ENCODE measurements at places on chromosomes 5 and 9.

DNA sequence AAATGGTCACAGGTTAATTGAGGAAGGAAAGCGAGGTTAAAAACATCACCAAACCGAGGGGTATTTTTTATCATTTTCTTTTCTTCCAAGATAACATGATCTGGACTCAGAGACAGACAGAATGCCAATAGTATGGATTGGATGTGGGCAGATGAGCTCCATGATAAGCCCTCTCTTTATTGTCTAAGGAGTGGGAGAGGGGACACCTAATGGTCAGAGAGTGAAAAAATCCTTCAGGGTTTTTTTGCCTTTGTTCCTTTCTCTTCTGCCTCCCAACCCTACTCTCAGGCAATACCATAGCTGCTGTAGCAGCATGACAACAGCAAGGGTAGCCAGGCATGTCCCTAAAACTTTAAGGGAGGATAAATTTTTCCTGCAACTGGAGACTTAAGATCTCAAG, 94.7 kb downstream of the DIRAS2 start:
- no peak for DNase-seq

DNA sequence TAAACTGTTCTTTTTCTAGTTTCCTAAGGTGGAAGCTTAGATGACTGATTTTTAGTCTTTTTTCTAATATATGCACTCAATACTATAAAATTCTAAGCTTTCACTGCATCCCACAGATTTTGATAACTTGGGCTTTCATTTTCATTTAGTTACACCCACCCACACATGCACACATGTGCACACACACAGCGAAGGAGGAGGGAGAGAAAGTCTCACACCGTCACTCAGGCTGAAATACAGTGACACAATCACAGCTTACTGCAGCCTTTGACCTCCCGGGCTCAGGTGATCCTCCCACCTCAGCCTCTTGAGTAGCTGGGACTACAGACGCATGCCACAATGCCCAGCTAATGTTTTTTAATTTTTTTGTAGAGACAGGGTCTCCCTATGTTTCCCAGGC, 96.5 kb downstream of the SMIM23 start:
- DNase-seq, result no peak

DNA sequence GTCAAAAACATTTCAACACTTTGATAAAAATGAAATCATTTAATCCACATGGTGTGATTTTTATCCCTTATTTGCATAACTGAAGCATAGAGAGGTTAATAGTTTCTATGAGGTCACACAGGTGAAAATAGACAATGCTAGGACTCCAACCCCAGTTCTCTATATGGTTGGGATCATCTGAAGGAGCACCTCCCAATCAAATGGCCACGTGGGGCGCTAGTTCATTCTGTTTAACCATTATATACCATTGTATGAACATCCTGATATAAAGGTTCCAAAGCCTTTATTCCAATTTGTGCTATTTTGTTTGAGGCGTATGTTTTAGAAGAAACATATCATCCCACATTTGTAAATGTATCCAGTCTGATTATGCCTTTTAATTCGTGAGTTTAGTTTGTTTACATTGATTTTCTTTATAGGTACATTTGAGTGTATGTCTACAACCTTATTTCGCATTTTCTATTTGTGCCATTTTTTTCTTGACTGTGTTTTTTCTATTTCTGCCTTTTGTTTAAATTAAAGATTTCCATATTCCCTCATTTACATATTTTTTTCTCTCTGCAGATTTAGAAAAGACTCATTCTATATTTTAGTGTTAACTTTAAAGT, 1092.0 kb downstream of the MAT2B start:
- no peak for DNase-seq

GRCh38 chr9:112176524-112176923, 1.4 kb upstream of the SUSD1 start:
- DNase-seq, result no peak

GRCh38 chr9:94741866-94742265, 15.4 kb downstream of the AOPEP start:
- DNase-seq, result no peak

DNA sequence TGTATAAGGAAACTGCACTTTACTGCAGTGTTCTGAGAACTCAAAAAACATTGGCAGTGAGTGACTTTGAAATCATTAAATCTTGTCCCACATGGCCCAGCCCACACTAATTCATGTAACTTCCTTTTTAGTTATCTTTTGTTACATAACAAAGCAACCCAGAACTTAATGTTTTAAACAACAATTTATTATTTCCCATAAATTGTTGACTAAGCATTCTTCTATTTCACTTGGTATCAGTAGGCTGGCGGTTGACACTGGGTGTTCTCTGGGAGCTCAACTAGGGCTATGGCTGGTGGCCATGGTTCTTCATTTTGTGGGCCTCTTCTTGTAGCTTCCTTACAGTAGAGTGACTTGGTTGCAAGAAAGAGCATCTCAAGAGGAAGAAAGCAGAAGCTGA, 278.4 kb downstream of the RASEF start:
- no peak for DNase-seq

DNA sequence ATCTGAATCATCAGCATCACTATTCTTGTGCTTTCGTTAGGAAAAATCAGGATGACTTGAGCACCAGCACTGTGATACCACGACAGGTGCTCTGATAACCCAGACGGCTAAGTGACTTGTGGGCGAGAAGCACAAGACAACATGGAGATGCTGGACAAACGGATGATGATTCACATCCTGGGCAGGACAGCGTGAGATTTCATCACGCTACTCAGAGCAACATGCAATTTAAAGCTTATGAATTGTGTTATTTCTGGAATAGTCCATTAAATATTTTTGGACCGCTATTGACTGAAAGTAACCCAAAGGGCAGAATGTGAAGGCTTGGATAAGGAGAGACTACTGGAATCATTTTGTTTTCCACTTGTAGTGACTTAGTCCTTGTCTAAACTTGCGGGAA, 114.8 kb upstream of the DAPK1 start:
- DNase-seq, result no peak

DNA sequence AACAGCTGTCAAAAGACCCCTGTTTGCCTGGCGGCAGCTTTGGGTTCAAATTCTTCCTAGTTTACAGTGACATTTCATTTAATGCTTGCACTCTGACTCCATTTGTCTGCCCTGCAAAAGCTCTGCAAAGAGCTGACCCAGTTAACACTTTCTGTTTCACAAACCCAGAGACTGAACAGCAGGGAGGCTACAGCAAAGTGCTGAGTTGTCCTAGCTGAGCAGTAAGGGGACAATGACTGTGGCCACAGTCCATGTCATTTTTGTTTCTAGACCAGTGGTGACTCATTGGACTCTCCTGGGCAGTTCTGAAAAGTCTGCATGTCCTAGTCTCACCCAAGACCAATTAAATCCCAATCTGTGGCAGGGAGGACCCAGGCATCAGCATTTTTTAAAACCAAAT, 994.8 kb upstream of the WWC1 start:
- DNase-seq, result no peak

- DNase-seq, result no peak
Measured at GRCh38 chr5:2383698-2384065, 367.8 kb downstream of the IRX2 start.

DNA sequence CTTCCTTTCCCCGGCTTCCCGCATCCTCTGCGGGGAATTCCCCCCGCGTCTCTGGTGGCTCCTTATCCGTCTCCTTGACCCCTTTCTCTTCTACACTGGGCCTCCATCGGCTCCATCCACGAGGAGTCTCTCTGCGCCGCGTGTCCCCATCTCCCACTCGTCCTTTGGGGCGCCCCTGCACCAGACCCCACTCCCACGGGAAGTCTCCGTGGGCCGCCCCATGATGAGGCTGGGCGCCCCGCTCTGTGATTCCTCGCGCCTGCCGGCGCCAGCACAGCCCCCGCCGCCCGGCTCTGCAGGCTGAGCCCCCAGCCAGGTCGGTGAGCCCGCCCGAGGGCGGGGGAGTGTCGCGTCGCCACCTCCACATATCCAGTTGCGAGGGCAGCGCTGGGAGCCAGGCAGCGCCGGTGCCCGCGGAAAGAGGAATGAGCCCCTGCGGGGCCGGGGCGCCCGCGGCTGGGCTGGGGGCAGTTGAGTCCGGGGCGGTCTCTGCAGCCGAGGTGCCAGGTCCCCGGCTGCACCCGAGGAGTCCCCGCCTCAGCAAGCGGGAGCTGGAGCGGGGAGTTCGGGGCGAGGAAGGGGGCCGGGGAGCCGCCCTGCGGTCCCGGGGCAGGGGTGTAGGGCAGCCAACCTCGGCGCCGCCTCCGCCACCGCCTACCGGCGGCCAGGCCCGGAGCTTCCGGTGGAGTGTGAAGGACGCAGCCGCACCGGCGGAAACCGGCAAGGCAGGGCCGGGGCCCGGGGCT, 2.1 kb upstream of the TRAF1 start:
- DNase-seq, result no peak

DNA sequence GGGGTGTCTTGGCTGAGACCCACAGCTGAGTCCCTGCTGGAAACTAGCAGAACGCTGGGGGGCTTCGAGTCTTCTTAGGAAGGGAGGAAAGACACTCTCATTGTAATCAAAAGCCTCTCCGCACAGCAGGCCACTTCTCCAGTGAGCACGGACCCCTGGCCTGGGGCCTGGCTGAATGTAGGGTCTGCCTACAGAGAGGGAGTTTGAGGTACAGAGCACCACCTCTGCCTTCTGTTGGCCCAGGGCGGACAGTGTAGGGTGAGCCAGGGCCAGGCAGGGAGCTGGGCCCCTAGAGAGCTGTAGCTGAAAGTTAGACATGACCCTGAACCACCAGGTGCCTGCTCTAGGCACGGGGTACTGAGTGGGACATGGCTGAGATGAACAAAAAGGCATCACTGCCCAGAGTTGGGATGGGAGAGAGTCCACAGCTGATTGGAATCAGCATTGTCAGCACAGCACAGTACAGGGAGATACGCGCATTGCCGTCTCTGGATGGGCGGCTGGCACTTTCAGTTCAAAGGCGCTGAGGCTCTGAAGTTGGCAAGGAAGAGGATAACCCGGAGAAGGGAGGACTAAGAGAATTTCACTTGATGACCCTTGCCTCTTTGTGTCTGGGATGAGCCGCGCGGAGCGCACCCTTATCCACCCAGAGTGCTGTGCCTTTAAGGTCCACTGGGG, 363 bp upstream of the SLC25A48 start:
- DNase-seq, result no peak

DNA sequence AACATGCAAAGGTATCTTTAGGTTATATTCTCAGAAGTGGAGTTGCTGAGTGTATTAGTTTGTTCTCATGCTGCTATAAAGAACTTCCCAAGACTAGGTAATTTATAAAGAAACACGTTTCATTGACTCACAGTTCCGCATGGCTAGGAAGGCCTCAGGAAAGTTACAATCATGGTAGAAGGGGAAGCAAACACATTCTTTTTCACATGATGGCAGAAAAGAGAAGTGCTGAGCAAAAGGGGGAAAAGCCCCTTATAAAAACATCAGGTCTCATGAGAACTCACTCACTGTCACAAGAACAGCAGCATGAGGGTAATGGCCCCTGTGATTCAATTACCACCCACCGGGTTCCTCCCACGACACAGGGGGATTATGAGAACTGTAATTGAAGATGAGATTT, 163.6 kb upstream of the PRLR start:
- DNase-seq, result no peak

- no peak for DNase-seq
Measured at GRCh38 chr5:34574936-34575467, 81.1 kb upstream of the RAI14 start.

DNA sequence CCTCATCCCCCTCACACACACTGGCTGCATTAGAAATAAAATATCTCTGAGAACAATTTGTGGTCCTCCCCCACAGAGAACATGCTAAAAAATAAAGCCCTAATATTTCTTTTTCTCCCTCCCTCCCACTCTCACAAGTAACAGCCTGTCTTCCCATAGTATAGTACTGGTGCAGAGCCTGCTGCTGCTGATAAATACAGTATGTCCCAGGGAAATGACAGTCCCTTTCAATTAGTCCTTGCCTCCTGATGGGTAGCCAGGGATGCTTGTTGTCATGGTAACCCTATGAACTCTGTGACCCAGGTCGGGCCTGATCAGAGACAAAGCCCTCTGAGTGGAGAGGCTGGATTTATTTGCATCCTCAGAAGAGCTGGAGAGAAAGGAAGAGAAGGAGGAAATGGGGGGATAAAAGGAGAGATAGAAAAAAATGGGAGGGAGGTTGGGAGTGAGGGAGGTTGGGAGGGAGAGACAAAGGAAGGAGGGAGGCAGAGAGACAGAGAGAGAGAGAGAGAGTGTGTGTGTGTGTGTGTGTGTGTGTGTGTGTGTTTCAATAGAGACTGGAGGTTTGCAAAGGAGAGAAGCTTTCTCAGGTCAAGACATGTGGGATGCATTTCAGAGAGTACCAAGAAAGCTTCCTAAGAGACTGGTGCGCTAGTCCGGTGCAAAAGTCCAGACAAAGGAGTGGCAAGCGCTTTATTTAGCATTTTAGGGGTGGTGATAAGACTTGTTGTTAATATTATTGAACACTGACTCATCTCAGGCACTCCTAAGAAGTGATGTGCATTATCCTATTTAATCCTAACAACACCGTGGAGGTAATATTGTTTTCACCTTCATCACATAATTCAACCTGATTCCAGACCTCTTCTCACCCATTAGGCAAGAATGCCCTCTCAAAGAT, 260.8 kb downstream of the FAM114A2 start:
- no peak for DNase-seq

GRCh38 chr5:140114341-140115185, 654 bp downstream of the PURA start:
- DNase-seq, result peak; percentile 53

DNA sequence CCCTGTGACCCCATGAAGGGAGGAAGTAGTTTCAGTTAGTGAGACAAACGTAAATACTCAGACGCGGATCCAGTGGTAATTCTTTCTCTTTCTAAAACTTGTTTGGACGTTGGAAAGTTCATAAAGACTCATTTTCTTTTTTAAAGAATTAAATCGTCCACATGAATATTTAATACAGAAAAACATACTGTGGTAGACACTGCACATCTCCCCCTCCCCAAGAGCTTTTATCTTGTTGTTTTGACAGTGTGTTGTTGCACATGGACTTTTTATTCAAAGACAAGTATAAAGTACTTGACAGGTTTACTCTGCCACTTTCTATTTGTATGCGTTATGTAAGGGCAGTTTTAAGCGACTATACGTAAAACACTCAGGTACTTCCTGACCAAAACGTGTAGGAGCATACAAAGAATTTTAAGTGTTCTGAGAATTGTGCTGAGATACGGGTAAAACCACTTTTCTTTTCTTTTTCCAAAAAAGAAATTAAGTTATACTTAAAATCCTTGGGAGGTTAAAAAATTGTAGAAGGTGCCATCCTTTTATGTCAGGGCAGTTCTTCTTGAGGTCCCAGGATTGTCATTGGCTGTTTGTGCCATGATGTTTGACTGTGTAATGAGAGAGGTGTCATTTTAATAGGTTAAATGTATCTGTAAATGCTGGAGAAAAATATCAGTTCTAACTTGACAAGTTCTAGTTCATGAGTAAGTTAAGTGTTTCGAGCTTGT, 1.3 kb downstream of the NIPBL start:
- peak; percentile 41 for DNase-seq

All from DMS 273 treated with DMSO at 0.1 percent for 48 hours (cell line).